Activated T-cell treated with anti-CD3 and anti-CD28 coated beads, Interleukin-2, amount 50 U/mL, for 24 hours (primary cell): ENCODE measurements at places on chromosomes 3 and 15.

DNA sequence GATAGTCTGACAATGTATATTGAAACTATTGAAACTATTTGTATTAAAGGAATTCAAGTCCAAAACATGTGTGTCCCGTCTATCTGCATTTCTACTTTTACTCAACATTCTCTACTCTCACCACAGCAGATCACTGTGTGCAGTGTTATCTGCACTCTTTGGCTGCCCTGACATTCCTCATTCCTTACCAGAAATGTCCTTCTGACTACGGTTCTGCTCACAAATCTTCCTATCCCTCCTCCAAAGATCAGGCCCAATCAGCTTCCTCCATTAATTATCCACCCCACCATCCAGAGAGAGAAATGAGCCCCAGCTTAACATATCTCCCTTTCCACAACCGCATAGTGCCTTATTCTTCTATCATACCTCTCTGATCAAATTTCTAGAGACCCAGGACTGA, 94.7 kb downstream of the TBL1XR1 start:
- H3K27me3 ChIP-seq: no peaks in the 10 kb centered on the region
- peaks cover 51% of the 10 kb centered on the region for H3K4me1 ChIP-seq
- peaks cover 24% of the 10 kb centered on the region for H3K36me3 ChIP-seq
- no peak for DNase-seq

DNA sequence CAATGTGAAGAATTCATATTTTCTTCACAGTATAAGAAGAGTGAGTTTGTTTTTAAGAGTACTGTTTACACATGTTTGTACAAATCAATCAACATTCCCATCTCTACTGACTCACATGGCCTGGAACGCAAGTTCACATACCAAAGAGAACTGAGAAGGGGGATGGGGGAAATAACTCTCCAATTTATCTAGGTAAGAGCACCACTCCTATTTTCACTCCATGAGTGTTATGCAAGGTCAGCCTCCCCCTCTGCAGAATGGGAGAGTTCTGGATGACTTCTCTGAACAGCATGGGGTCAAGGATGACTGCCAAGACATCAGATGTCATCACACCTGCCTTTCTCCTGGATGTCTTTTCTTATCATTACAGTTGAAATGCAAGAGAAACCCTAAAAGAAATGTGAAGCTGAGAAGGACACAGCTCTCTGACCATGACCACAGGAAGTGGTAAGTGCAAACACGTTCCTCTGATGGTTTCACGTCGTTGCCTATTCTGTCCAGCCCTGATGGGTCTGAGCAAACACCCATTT, 95.2 kb downstream of the SEMA6D start:
- peaks cover 8% of the 10 kb centered on the region for H3K4me1 ChIP-seq
- peaks cover 14% of the 10 kb centered on the region for H3K27me3 ChIP-seq
- H3K27ac ChIP-seq: no peak overlapping the region

GRCh38 chr15:85543741-85544155, 163.3 kb downstream of the AKAP13 start:
- peaks cover 81% of the 10 kb centered on the region for H3K4me1 ChIP-seq
- peak; percentile 40 for DNase-seq
- peaks cover 42% of the 10 kb centered on the region for H3K36me3 ChIP-seq

DNA sequence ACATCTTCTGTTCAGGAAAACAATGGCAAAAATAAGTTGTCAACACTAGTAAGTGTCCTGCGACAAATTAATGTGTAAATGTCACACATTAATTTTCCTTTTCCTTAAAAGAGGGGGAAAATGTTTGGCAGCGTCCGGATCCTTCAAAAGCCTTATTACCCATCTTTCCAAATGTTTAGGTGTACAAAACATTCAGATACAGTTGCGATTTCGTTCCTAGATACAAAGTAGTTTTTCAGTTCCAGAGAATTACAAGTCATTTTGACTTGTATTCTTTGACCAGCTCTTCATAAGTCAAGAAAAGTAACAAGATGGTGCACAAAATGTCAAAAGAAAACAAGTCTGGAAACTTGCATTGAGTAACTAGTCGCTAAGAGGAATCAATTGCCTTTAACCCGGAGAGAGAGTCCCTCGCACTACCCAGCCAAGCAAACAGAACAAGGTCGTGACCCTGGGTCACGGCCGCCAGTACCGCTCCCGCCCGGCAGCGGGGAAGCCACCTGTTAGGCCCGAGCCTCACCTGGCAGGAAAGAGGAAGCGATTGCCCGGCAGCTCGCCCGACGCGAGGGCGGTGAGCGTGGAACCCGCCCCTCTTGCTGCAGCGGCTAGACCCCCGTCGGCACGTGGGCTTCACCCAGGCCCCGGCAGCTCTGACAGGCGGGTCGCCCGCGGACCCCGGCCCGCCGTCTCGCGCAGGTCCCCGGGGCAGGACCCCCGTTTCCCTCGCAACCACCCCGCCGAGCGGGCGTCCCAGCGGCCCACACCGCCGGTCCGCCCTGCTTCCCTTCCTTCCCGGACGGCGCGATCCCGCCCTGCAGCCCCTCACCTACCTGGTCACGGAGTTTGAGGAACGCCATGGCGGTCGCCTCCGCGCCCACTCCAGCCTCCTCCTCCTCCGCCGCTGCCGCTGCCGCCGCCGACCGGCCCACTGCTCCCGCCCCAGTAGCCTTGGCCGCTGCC, 61.0 kb upstream of the ANKRD28 start:
- peaks cover 30% of the 10 kb centered on the region for H3K36me3 ChIP-seq
- H3K4me1 ChIP-seq: peaks cover 54% of the 10 kb centered on the region
- H3K27me3 ChIP-seq: no peaks in the 10 kb centered on the region
- peak; percentile 73 for DNase-seq
- peak overlapping the region; percentile 96 for H3K4me3 ChIP-seq
- peak overlapping the region; percentile 85 for H3K27ac ChIP-seq

- DNase-seq: no peak
- peaks cover 29% of the 10 kb centered on the region for H3K36me3 ChIP-seq
- H3K27me3 ChIP-seq: no peaks in the 10 kb centered on the region
- no peak overlapping the region for H3K4me3 ChIP-seq
- no peak overlapping the region for H3K27ac ChIP-seq
Observed at GRCh38 chr3:50124800-50125178, 30.3 kb upstream of the SEMA3F start.

GRCh38 chr3:132029182-132029902, 5.5 kb downstream of the CPNE4 start:
- no peak overlapping the region for H3K4me3 ChIP-seq
- no peak overlapping the region for H3K27ac ChIP-seq
- peaks cover 58% of the 10 kb centered on the region for H3K27me3 ChIP-seq
- H3K4me1 ChIP-seq: peaks cover 3% of the 10 kb centered on the region
- H3K36me3 ChIP-seq: no peaks in the 10 kb centered on the region

DNA sequence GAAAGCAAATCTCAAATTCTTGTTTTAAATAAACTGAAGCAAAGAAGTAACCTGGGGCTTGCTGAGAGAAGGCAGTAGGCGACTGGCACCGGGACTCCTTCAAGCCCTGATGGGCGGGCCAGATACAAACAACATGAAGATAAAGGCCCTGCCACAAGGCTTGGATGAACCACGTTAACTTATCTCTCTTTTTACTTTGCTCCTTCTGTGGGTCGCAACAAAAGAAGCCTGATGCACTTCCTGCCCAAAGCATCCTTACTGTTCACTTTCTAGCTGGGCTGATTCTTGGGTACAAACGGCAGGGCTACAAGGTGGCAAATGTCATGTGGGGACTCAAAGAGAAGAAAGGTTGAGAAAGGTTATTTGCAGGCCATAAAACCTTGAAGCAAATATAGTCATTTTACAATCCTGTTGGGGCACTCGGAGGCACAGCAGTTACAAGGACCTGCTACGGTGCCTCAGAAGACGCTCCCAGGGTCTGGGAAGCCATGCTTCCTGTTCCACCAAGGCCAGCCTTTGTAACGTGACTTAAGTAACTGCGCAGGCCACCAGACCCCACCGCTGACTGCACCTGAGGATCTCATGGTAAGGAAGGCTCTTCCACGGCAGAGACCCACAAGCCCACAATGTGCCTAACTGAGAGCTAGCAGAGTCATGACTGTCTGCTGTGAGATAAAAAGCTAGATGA, 71.1 kb downstream of the CHSY1 start:
- DNase-seq: peak; percentile 40
- peak overlapping the region; percentile 0 for H3K4me3 ChIP-seq
- H3K27me3 ChIP-seq: no peaks in the 10 kb centered on the region
- H3K27ac ChIP-seq: peak overlapping the region; percentile 76
- H3K4me1 ChIP-seq: peaks cover 74% of the 10 kb centered on the region

GRCh38 chr3:119662604-119663373, 2.4 kb upstream of the POPDC2 start:
- H3K4me1 ChIP-seq: peaks cover 1% of the 10 kb centered on the region
- peaks cover 24% of the 10 kb centered on the region for H3K36me3 ChIP-seq
- H3K27ac ChIP-seq: no peak overlapping the region

DNA sequence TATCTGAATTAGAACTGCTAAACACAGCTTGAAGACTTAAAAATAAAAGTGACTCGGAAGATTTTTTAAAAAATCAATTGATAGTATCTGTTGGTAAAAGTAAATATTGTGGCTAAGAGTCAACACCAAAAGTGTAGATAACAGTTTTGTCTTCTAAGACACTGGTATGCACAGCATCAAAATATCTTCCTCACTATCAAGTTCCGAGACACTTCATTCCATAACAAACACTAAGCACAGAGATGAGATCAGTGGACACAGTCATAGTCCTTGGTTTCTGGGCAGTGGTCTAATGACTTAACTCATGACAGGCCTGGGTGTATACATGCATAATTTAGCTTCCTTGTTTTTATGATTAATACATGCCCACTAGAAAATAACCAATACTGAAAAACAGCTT, 63.2 kb downstream of the PXYLP1 start:
- peak overlapping the region; percentile 86 for H3K27ac ChIP-seq
- peaks cover 26% of the 10 kb centered on the region for H3K4me1 ChIP-seq
- H3K27me3 ChIP-seq: no peaks in the 10 kb centered on the region
- no peak for DNase-seq
- H3K4me3 ChIP-seq: peak overlapping the region; percentile 65

- H3K4me1 ChIP-seq: no peaks in the 10 kb centered on the region
- H3K36me3 ChIP-seq: no peaks in the 10 kb centered on the region
- H3K27ac ChIP-seq: no peak overlapping the region
- peaks cover 10% of the 10 kb centered on the region for H3K27me3 ChIP-seq
Observed at GRCh38 chr3:127728417-127729015, 55.8 kb downstream of the ABTB1 start.

DNA sequence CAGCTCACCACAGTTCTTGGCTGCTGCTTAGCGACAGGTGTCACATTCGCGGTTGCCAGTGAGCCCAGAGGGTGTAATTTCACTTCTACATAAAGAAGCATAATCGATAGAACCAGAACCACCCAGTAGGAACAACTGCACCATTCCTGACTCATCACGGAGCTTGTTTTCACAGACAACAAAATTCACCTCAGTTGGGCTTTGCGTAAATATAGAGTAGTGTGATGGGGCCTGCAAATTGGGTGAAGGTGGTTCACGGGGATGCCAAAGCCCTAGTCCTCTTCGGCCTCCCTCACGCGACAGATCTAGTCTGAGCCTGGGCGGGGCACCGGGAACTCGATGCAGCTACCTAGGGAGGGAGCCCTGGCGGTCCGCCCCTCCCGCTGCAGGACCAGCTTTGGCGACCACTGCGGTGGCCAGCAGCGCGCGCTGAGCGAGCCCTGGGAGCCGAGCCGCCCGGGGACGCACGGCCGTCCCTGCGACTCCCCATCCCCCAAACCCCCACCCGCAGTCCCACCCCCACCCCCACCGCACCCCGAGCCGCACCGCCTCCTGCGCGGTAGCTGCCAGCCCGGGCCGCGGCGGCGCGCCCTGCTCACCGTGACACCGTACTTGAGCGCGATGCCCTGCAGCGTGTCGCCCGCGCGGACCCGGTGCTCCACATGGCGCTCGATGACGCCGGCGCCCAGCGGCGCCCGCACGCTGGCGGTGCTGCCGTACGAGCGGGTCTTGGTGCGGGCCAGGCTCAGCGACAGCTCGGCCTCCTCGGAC, 519 bp downstream of the LYSMD2 start:
- H3K27ac ChIP-seq: peak overlapping the region; percentile 93
- no peaks in the 10 kb centered on the region for H3K27me3 ChIP-seq
- H3K36me3 ChIP-seq: peaks cover 13% of the 10 kb centered on the region

GRCh38 chr3:38000242-38000916, 9.8 kb downstream of the VILL start:
- no peaks in the 10 kb centered on the region for H3K27me3 ChIP-seq
- DNase-seq: peak; percentile 26
- peaks cover 87% of the 10 kb centered on the region for H3K36me3 ChIP-seq

GRCh38 chr3:175077216-175077615, 218.1 kb downstream of the NAALADL2 start:
- no peak for DNase-seq
- H3K4me1 ChIP-seq: no peaks in the 10 kb centered on the region
- no peaks in the 10 kb centered on the region for H3K27me3 ChIP-seq
- no peak overlapping the region for H3K4me3 ChIP-seq
- no peak overlapping the region for H3K27ac ChIP-seq
- no peaks in the 10 kb centered on the region for H3K36me3 ChIP-seq

DNA sequence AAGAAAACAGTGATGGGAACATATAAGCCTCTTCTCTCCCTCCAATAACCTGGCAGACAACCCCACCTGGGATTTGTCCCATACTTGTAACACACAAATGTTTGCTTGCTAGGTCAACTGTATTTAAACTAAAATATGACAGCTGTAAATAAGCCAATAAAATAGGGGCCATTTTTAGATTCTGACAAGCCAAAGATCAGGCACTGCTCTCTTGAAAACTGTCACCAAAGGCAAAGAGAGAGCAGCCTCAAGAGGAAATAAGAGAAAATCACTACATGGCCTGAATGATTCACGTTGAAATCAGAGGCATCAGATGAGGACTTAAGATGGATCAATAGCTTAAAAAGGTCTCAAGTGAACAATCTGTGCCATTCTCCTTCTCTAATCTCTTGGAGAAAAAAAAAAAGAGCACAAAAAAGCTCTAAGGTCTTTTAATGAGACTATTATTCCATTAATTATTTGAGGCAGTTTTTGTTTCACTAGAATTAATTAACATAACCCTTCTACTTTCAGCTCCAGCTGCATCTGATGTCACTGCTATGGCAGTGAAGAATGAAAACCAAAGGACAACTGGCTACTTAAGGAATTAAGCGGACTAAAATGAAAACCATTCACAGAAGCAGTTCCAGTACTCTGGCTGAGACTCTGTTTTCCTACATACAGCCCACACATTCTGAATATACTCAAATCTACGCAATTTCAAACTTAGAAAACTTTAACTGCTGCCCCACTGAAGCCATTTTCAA, 19.0 kb downstream of the MYO5A start:
- no peaks in the 10 kb centered on the region for H3K27me3 ChIP-seq
- peaks cover 36% of the 10 kb centered on the region for H3K4me1 ChIP-seq
- H3K36me3 ChIP-seq: no peaks in the 10 kb centered on the region
- no peak overlapping the region for H3K27ac ChIP-seq
- no peak overlapping the region for H3K4me3 ChIP-seq

GRCh38 chr3:154795582-154795981, 284.5 kb upstream of the MME start:
- H3K27ac ChIP-seq: no peak overlapping the region
- DNase-seq: no peak
- H3K4me1 ChIP-seq: no peaks in the 10 kb centered on the region
- no peak overlapping the region for H3K4me3 ChIP-seq
- no peaks in the 10 kb centered on the region for H3K36me3 ChIP-seq

GRCh38 chr3:53525765-53526703, 31.6 kb downstream of the CACNA1D start:
- DNase-seq: no peak
- no peaks in the 10 kb centered on the region for H3K36me3 ChIP-seq
- H3K27me3 ChIP-seq: peaks cover 16% of the 10 kb centered on the region
- no peak overlapping the region for H3K4me3 ChIP-seq
- H3K4me1 ChIP-seq: no peaks in the 10 kb centered on the region

- peaks cover 15% of the 10 kb centered on the region for H3K4me1 ChIP-seq
- no peak overlapping the region for H3K4me3 ChIP-seq
- H3K27me3 ChIP-seq: peaks cover 4% of the 10 kb centered on the region
- H3K36me3 ChIP-seq: no peaks in the 10 kb centered on the region
Observed at GRCh38 chr3:29683018-29683993, 402.4 kb downstream of the RBMS3 start.
